ENCODE measurements at places on chromosomes 6 and 20.
A peak's percentile ranks its signal among the peaks of the same experiment; 100 is the strongest.

- DNase-seq = peak; percentile 59
Measured at GRCh38 chr6:13273931-13274706, 54.2 kb downstream of the TBC1D7 start.

DNA sequence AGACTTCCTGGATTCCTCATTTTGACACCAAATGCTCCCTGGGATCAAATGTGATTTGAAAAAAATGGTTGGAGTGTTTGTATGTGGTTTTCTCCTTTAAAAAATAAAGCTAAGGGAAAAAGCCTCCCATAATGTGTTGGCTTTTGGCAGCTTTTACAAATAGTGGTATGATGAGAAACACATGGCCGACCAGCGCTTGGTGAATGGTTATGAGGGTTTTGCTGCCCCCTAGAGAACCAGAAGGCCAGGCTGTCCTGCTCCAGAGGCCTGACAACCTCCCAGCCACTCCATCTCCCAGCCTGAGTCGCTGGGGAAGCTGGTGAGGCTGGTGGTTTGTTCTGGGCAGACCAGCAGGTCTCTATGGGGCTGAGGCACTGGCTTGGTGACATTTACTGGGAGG is 69.3 kb downstream of the CLIC5 start:
- DNase-seq = no peak

DNA sequence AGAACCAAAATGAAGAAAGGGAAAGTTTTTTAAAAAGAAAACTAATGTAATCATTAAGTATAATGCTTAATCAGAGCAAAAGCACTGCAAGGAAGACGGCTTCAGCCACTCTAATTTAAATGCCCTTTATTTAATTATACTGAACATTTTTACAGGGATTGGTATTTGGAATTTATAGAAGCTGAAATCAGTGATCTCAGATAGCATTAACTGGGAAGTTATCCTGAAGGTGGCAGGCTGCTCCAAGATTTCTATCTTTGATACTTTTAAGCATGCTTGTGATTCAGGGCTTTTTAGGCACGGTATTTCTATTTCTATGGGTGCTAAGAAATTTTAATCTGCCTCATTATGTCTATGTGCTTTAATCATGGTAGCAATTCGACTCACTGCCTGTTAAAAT is 1.3 kb upstream of the NDUFAF4 start:
- DNase-seq = peak; percentile 19

GRCh38 chr6:17601386-17601703 is 1.2 kb downstream of the FAM8A1 start:
- DNase-seq = no peak

DNA sequence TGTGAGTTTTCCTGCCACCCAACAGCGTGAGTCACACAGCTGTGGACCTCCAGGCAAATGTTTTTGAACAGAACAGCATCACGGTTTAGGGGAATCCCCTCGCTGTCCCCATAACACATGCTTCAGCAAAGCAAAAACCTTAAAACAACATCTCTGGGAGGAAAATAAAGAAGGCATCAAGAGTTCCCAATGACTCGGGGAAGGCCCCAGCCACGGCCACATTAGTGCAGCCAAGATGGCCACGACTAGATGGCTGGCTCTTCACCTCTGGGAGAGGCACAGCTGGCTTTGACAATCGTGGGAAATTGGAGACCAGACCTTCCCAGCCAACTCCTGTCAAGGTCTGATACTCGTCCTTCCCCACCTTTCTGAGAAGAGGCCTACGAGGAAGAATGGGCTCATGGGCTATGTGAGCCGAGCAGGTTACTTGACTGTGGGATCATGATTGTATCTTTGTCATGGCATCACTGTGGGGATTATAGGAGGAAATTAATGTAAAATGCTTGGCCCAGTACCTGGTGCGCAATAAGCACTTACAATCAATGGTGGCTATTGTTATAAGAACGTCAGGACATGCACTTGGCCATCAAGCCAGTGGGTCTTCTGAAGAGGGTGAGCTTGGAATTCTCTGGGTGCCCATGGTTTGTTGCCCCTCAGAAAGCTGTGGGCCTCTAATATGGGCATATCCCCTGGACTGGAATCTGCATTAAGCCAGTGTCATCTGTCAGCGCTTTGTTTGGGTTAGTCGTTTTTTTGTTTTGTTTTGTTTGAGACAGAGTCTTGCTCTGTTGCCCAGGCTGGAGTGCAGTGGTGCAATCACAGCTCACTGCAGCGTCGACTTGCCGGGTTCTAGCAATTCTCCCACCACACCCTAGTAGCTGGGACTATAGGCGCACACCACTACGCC is 43.6 kb downstream of the FGD2 start:
- DNase-seq = peak; percentile 80

DNA sequence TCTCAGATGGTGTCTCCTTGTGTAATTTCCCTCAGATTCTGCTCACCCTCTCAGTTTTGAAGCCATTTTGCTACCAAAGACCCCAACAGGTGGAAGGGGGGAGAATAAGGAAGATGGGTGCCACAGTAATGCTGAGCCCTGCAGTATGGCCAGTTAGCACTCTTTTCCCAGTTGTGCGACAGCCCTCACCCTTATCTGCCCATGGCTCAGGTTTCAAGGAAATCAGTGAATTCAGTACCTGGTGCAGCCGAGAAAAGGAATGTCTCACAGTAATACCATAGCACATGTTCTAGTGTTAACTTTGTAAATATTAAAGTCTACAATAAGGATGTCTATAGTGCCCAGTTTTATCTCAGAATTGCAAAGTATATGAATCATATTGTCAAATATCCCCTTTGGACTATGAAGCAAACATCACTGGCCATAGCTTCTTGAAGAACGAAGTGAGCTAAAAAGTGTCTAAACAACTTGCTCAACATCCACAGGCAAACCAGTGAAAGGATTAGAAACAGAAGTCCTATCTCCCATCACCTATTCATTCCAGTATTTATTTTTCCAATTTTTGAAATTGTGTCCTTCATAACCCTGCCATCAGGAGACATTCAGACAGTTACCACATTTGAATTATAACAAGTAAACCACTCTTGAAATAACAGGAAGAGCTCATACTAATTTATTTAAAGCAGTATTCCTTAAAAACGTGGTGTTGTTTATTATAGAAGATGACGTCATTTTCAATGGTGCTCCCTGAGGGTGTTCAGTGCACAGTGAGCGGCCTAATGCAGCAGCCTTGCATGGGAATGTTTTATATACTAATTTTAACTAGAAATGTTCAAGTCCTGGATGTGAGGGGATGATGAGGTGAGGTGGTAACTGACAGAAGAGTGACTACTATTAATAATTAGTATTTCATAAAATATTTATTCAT is 366.2 kb downstream of the TFAP2A start:
- no peak for DNase-seq

- no peak for DNase-seq
Measured at GRCh38 chr6:138397128-138398122, 6.6 kb upstream of the HEBP2 start.

DNA sequence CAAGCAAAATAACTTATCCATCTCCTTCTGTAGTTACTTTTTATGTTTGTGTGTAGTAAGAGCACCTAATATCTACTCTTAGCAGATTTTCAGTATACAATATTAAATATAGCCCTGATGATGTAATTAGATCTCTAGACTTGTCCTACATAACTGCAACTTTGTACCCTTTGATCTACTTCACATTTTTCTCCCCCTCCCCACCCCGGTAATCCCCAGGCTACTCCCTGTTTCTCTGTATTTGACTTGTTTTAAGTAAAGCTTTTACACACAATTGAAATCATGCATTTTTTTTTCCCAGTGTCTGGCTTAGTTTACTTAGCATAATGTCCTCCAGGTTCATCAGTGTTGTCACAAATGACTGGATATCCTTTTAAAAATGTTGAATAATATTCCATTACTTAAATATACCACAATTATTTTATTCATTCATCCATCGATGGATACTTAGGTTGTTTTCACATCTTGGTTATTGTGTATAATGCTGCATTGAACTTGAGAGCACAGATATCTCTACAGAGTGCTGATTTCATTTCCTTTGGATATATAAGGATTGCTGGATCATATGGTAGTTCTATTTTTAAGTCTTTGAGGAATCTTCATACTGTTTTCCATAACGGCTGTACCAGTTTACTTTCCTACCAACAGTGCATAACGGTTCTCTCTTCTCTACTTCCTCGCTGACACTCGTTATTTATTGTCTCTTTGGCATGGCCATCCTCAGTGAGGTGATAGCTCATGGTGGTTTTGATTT is 212.7 kb downstream of the CDKAL1 start:
- DNase-seq = peak; percentile 26

DNA sequence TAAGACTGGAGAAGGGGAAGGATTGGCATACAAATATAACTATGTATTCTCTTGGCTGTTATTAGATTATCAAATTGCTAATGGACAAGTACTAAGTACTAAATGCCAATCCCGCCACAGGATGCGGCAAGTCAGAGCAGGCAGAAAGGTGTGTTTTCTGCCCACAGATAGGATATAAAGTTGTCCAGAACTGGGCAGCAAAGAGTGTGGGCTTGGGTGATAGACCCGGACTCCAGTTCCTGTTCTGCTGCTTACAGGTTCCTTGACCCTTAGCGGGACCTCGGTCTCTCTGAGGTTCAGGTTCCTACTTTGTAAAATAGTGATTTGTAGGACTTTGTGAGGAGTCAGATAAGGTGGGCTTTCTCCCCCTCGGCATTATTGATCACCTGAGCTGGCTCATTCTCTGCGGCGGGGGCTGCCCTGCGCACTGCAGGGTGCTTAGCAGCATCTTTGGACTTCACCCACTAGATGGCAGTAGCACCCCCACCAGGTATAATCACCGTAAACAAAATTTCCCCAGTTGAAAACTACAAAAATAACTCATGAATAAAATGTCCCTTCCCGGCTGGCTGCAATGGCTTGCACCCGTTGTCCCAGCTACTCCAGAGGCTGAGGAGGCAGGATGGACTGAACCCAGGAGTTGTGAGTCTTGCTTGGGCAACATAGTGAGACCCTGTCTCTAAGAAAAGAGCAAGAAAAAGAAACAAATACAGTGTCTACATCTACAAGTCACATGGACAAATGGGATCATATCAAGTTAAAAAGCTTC is 193.1 kb downstream of the DOK5 start:
- peak; percentile 29 for DNase-seq
